NT2/D1 (cell line): ENCODE measurements at places on chromosomes 4 and X.

DNA sequence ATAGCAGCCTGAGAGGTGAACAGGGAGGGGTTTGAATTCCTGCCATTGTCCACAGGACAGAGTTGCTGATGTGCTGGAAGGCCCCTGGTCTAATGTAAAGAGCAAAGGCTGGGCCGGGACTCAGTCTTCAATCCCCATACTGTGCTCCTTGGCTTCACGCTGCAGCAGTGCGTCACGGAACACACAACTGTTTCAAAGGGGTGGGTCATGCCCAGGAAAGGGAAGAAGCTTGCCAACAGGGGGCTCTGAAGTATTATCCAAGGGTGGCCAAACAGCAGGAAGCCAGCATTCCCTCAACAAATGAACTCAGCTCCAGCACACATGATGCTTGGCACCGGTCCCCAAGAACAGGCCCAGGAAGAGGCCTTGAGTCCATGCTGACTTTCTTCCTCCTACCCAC lies 122.5 kb downstream of the NFKB1 start:
- no peak for DNase-seq

- DNase-seq, result no peak
These were observed 297.6 kb downstream of the IL15 start for GRCh38 chr4:141933978-141934377.

GRCh38 chr4:15598644-15599043 lies 56.5 kb downstream of the FBXL5 start:
- no peak for DNase-seq

- DNase-seq, result no peak
These were observed 770.8 kb upstream of the PRKX start for GRCh38 chrX:4484266-4484665.

- DNase-seq, result no peak
These were observed 32.2 kb downstream of the PLS3 start for GRCh38 chrX:115592997-115593734.

DNA sequence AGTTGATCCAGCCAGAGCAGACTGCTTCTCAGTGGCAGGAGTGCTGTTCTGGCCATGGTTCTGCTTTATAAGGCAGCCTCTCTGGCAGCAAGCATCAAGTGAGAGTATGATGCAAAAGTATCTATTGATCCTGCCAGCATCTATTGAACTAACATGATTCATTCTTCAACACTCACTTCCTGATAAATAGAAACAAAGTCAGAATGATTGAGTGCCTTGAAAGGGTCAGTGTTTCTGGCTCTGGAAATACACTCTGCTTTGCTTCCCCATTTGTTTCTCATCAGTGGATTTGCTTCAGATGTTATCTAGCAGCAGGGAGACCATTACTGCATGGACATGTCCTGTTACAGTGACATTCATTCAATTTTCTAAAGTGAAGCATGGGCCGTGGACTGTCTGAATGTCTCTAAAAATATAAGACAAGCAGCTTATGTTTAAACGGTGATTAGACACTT lies 66.2 kb upstream of the FRAS1 start:
- DNase-seq, result no peak

DNA sequence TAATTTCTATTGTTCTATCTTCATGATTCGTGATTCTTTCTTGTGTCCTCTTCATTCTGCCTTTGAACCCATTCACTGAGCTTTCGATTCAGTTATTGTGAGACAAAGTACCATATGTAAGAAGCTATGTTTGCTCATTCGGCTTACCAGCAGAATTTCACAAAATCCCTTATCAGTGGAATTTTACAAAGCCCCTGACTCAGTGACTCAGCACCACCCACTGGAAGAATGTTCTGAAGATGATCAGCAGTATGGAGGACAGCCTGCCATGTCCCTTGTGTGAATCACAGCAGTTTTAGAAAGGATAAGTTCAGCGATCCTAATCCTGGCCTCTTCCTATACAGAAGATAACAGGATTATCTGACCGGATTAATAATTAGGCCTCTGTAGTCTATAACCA lies 5.8 kb upstream of the UXT start:
- DNase-seq, result no peak

DNA sequence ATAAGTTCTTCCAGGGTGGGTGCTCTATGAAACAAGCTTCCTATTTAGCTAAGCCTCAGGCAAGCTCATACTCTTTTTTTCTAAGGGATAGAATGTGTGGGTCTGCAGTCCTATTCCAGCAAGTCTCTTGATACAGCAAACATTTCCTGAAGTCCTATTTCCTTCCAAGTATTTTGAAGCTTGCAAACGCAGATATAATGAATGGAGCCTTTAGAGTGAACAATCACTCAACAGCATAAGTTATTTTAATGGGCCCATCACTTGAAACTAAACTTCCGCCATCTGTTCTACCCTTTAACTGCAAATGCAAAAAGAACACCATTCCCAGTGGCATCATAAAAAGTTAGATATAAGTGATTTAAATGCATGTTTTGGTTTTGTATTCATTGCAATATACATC lies 108.3 kb upstream of the TAPT1 start:
- no peak for DNase-seq

DNA sequence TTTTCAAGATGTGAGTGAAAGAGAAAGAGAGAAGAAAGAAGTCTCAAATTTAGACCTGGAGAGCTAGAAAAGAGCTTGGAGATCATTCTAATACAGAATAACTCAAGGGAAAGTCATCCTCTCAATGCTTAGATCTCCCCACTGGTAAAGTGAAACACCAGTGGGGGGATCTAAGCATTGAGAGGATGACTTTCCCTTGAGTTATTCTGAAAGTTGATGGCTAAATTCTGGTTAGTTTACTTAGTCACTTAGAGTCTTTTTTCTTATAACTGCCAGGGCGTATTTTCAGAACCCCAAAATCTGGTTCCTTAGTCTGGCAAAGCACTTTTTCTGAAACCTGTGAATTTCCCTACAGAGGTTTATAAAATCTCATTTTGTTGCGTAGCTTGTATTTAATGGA lies 198.6 kb downstream of the ARHGAP24 start:
- no peak for DNase-seq

- DNase-seq, result no peak
These were observed 589.7 kb downstream of the SPRY1 start for GRCh38 chr4:123986268-123986798.

DNA sequence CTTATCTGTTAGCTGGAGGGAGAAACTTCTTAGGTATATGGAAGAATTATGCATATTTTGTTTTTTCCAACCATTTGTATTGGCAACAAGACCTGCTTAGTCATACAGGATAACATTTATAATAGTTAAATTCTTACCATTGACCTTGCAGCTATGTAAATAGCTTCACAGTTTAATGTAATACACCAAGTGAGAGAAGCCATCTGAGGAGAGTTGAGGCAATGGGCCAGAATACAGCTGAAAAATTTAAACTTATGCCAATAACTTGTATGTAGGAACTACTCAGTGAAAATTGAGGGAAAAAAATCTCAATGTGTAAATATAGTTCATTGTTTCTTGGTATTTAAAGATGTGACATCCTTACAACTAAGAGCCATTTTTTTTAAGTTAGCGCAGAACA lies 273.5 kb downstream of the DACH2 start:
- DNase-seq, result no peak

- no peak for DNase-seq
These were observed 11.8 kb downstream of the NUDT11 start for GRCh38 chrX:51484616-51485015.

- DNase-seq, result no peak
These were observed 162.3 kb upstream of the SMIM31 start for GRCh38 chr4:164591666-164592065.

DNA sequence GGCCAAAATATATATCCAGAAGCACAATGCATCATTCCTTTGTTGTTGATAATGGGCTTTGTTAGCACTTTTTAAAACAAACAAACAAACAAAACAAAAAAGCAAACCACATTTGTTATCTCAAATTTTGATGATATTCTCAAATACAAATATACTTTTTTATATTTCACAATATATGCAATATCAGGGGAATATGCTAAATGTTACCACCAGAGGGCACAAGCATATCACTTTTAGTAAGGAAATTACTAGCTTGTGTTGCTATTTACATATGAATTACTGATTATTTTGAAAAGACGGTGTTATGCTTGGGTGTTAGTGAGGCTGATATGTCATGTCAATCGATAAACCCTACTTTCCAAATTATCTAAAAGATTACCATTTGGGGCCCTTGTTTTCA lies 29.1 kb downstream of the RIPPLY1 start:
- no peak for DNase-seq

- no peak for DNase-seq
These were observed 8.4 kb downstream of the CFAP299 start for GRCh38 chr4:80343887-80344286.

DNA sequence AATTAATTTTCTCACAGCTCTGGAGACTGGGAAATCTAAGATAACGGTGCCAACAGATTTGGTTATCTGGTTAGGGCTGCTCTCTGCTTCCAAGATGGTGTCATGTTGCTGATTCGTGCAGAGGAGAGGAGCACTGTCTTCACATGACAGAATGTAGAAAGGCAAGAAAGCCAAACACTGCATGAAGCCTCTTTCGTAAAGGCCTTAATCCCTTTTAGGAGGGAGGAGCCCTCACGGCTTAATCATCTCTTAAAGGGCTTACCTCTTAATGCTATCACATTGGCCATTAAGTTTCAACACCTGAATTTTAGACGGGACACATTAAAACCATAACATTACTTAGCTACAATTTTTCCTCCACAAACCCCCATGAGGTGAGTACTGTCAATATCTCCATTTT lies 174.1 kb downstream of the COX18 start:
- no peak for DNase-seq

- no peak for DNase-seq
These were observed 45.7 kb downstream of the ARHGAP10 start for GRCh38 chr4:147777456-147778091.
